Thymus (tissue), 14 donors: ENCODE measurements at places on chromosomes 7 and 10. TPM values are rescaled to one million over a fixed set of nuclear protein-coding genes. Genes with fewer than 3 reads are reported as not detected.

GRCh38 chr10:99927721-99928280 is 81.9 kb downstream of the DNMBP start:
- H3K27me3 ChIP-seq, result no peaks in the 10 kb centered on the region
- H3K36me3 ChIP-seq, result peaks cover 14% of the 10 kb centered on the region
- peaks cover 10% of the 10 kb centered on the region for H3K4me1 ChIP-seq
- no peak overlapping the region for H3K4me3 ChIP-seq
- no peak for DNase-seq
- H3K27ac ChIP-seq, result no peak overlapping the region

DNA sequence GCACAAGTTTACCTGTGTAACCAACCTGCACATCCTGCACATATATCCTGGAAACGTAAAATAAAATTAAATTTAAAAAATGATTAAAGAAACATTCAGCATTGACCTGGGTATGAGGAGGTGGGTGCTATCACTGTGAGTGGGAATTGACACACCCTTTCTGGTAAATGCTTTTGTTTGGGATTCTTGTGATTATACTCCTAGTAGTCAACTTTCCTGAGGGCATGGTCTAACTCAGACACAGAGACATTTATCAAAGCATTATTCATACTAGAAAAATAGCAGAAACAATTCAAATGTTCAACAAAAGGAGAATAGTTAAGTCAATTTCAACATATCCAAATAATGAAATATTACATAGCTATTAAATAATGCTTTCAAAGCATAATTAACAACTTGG is 44.2 kb downstream of the CNNM2 start:
- no peak for DNase-seq
- H3K27ac ChIP-seq, result no peak overlapping the region
- no peaks in the 10 kb centered on the region for H3K27me3 ChIP-seq
- H3K36me3 ChIP-seq, result no peaks in the 10 kb centered on the region

PDAP1 gene
- 120 TPM for polyA plus RNA-seq

GRCh38 chr10:50607356-50607925 is 16.3 kb downstream of the SGMS1 start:
- H3K4me1 ChIP-seq, result peaks cover 20% of the 10 kb centered on the region
- DNase-seq, result no peak
- no peak overlapping the region for H3K27ac ChIP-seq
- no peaks in the 10 kb centered on the region for H3K27me3 ChIP-seq
- no peak overlapping the region for H3K4me3 ChIP-seq

DNA sequence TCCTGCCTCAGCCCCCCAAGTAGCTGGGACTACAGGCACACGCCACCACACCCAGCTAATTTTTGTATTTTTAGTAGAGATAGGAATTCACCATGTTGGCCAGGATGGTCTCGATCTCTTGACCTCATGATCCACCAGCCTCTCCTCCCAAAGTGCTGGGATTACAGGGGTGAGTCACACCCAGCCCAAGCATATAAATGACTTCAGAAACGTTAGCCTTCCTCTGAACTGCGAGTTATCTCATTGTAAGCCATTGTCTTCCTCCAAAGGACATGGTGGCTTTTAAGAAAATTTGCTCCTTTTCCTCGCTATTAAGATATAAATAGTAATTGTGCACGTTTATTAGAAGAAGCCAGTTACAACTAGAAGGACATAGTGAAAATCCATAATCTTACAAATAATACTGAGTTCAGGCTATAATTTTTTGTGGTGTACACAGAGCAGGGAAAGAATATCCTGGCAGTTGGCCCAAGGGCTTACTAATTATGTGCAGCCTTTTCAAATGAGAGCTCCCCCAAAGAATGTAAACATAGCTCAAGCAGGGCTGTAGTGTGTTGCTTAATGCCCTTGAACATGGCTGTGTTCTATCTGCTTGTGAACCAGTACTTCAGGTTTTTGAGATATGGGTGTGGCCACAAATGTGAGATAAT is 495.8 kb downstream of the PARD3 start:
- H3K36me3 ChIP-seq, result peaks cover 2% of the 10 kb centered on the region
- no peaks in the 10 kb centered on the region for H3K27me3 ChIP-seq
- no peak overlapping the region for H3K27ac ChIP-seq
- no peak overlapping the region for H3K4me3 ChIP-seq
- DNase-seq, result no peak

- H3K27me3 ChIP-seq, result no peaks in the 10 kb centered on the region
- H3K27ac ChIP-seq, result no peak overlapping the region
- no peak for DNase-seq
- no peaks in the 10 kb centered on the region for H3K4me1 ChIP-seq
These were observed 107.7 kb downstream of the ICA1 start for GRCh38 chr7:8154272-8154671.

- H3K27me3 ChIP-seq, result no peaks in the 10 kb centered on the region
- H3K27ac ChIP-seq, result no peak overlapping the region
- no peaks in the 10 kb centered on the region for H3K36me3 ChIP-seq
- DNase-seq, result no peak
These were observed 80.0 kb upstream of the CHST15 start for GRCh38 chr10:124173298-124173900.

- no peak overlapping the region for H3K4me3 ChIP-seq
- no peak for DNase-seq
- H3K27me3 ChIP-seq, result no peaks in the 10 kb centered on the region
These were observed 28.8 kb upstream of the NMT2 start for GRCh38 chr10:15197276-15197675.

DNA sequence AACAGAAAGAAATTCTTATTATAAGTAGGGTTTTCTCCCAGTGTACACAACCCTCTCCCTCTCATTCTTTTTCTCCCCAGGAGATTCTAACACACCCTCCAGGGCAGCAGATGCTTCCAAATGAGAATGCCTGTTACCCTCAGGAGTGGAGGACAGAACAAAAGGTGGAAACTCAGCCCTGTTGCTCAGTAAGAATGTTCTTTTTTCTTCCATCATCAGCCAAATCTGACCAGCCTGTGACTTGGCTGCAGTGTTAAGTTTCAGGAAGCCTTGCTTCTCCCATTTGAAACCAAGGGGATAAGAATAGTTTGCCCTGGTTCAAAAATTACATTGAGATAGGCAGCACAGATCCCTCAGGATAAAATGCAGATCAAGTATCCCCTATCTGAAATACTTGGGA is 77.5 kb upstream of the EEPD1 start:
- DNase-seq, result no peak
- H3K27ac ChIP-seq, result no peak overlapping the region
- H3K27me3 ChIP-seq, result no peaks in the 10 kb centered on the region
- no peaks in the 10 kb centered on the region for H3K4me1 ChIP-seq
- no peak overlapping the region for H3K4me3 ChIP-seq
